ENCODE measurements at places on chromosomes 5 and 9.

DNA sequence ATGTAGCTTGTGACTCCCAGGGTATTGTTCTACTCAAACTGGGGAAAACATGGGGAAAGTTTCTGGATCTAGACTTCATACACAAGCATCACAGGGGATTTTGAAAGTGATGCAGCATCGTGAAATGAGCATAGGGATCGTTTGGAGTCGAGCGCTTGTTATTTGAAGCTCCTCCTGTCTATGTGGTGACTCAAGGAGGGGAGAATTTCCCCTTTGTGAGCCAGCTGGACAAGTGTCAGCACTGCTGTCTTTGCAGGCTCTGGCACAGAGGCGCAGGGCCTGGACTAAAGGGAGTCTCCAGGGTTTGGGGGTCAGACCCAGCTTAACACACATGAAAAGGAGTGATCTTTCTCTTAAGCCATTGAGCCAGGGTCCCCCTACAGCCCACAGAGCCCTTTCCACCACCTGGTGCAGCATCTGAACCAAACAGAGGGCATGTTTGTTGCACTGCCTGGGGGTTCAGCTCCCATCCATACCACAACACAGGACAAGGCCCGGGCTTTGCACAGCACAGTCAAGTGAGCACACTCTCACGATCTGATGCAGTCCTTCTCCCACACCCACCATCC is 51.0 kb downstream of the IRF1 start:
- H3K27ac ChIP-seq, result no peak overlapping the region
- H3K4me3 ChIP-seq, result no peak overlapping the region
- no peak for DNase-seq
- no peaks in the 10 kb centered on the region for H3K27me3 ChIP-seq

- H3K4me1 ChIP-seq, result no peaks in the 10 kb centered on the region
- DNase-seq, result no peak
- no peaks in the 10 kb centered on the region for H3K27me3 ChIP-seq
- no peak overlapping the region for H3K4me3 ChIP-seq
- H3K27ac ChIP-seq, result no peak overlapping the region
These were observed 138.9 kb downstream of the WDR41 start for GRCh38 chr5:77353251-77353650.

- no peak overlapping the region for H3K4me3 ChIP-seq
- H3K27me3 ChIP-seq, result no peaks in the 10 kb centered on the region
- no peaks in the 10 kb centered on the region for H3K4me1 ChIP-seq
- no peaks in the 10 kb centered on the region for H3K36me3 ChIP-seq
- DNase-seq, result no peak
These were observed 547.3 kb upstream of the C9orf72 start for GRCh38 chr9:28120626-28121025.

GRCh38 chr9:123445981-123446610 is 90.1 kb downstream of the CRB2 start:
- H3K27ac ChIP-seq, result no peak overlapping the region
- H3K27me3 ChIP-seq, result no peaks in the 10 kb centered on the region
- DNase-seq, result no peak

DNA sequence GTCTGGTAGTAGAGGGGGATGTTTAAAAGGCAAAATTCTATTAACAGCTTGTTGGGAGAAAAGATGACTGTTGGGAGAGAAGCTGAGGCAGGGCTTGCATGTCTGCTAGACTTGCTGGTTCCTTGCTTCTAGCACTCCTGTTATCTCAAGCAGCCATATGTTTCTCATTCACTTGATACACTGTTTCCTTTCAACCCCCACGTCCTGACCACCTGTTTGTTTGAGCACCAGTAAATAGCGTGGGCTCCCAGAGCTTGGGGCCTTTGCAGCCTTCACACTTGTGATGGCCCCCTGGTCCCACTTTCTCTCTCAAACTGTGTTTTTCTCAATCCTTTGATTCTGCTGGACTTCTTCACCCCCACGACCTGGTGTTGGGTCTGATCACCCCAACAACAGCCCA is 111.7 kb upstream of the TMEM161B start:
- no peak overlapping the region for H3K27ac ChIP-seq
- no peak for DNase-seq
- no peaks in the 10 kb centered on the region for H3K36me3 ChIP-seq
- no peaks in the 10 kb centered on the region for H3K4me1 ChIP-seq
- no peak overlapping the region for H3K4me3 ChIP-seq

- no peak overlapping the region for H3K27ac ChIP-seq
- peak; percentile 56 for DNase-seq
- no peaks in the 10 kb centered on the region for H3K36me3 ChIP-seq
- no peaks in the 10 kb centered on the region for H3K27me3 ChIP-seq
These were observed 12.8 kb upstream of the MTAP start for GRCh38 chr9:21789541-21790037.

DNA sequence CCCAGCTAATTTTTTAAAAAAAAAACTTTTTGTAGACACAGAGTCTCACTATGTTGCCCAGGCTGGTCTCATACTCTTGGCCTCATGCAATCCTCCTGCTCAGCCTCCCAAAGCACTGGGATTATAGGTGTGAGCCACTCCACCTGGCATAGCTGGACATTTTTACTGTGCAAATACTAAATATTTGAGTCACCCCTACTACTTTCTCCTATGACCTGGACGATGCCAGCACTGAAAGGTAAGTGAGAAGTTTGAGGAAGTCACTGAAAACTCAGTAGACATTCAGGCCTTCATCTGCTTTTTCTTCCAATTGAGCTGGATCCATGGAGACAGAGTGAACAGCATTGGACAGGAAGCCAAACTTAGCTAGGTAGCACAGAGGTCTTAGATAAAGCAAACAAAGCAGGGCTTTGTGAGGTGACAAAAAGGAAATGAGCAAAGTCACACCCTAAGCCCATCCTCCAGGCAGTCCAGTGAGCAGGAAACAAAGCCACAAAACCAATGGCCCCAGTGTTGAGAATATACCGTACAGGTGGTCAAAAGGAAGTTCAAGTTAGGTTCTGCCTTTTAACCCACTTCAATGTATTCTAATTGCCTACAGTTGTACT is 192.6 kb upstream of the RASA1 start:
- no peak overlapping the region for H3K27ac ChIP-seq
- peaks cover 16% of the 10 kb centered on the region for H3K4me1 ChIP-seq
- no peak for DNase-seq

DNA sequence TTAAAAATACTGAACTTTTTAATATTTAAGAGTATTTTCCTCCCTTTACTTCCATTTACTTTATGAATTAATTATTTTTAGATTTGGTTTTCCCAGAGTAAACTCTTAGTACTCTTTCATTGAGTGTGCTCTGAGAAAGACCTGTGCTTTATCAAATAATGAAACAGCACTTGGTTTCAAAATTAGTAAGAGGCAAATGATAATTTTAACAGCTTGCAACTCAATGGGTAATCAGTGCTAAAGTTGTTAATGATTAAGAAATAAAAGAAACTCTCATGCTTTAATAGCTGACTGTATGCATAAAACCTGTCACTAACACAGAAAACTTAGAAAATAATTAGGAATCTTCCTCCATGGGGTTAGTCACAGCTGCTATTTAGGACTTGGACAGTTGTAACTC is 244.4 kb downstream of the RFX3 start:
- no peak overlapping the region for H3K27ac ChIP-seq
- H3K27me3 ChIP-seq, result no peaks in the 10 kb centered on the region
- no peak overlapping the region for H3K4me3 ChIP-seq
- peaks cover 9% of the 10 kb centered on the region for H3K36me3 ChIP-seq

DNA sequence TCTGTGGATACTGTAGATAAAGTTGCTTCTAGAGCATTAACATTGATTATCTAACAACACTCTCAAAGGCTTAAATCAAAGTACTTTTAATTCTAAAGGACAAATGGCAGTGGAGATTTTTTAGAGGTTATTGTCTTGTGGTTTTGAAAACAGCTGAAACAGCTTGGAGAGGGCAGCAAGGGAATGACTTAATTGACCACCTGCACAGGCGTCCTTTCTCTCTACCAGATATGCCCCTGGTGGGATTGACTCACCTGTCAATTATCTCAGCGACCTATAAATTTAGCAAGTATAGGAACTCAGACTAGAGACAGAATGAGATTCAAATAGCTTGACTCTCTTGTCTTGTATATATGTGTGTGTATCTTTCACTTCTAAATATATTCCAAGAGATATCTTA is 13.5 kb downstream of the ARL14EPL start:
- no peak overlapping the region for H3K27ac ChIP-seq
- H3K4me1 ChIP-seq, result no peaks in the 10 kb centered on the region
- no peak for DNase-seq

DNA sequence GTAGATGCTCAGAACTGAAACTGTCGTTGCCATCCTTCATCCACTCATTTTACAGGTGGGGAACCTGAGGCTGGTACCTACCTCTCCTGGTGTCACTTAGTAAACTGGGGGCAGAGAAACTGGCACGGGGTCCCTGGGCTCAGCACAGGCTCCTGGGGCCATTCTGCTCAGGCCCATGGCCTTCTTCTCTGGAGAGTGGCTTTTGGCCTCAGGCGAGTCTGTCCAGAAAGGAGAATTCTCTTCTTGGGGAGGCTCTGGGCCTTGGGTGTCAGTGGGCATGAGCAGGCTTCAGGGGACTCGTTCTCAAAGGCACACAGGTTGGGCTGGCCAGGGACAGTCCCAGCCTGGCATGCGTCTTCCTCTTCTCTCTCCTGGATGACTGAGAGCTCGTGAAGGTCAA is 24.6 kb downstream of the COL5A1 start:
- no peak for DNase-seq
- H3K4me1 ChIP-seq, result no peaks in the 10 kb centered on the region
- H3K36me3 ChIP-seq, result no peaks in the 10 kb centered on the region
- no peaks in the 10 kb centered on the region for H3K27me3 ChIP-seq
- no peak overlapping the region for H3K4me3 ChIP-seq

DNA sequence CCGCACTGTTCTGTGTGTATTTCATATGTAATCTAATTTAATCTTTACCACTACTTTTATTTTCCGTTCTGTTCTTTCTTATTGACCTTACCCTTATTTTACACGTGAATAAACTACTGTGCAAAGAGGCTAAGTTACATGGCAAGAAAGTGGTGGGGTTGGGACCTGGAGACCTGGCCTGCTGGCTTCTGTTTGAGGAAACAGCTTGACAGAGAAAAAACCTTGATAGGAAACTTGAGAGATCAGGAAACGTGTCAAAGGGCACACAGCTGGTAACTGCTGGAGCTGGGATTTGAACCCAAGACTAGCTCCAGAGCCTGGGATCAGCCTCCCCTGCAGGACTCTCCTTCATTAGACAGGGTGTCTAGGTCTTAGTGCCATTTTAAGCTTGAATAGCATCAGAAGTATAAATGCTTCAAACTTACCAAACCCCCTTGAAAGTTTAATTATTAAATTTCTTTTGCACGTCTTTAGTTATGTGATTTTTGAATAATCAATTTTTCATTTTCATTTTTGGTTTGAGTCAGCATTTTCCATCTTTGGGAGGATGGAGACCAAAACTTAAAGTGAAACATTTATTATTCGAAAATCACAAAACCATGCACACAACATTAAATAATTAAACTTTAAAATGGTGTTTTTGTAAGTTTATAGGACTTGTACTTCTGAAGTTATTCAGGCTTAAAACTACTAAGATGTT is 129.5 kb downstream of the RGS3 start:
- no peak overlapping the region for H3K27ac ChIP-seq
- no peak for DNase-seq
- H3K4me1 ChIP-seq, result peaks cover 30% of the 10 kb centered on the region
- H3K36me3 ChIP-seq, result peaks cover 60% of the 10 kb centered on the region

DNA sequence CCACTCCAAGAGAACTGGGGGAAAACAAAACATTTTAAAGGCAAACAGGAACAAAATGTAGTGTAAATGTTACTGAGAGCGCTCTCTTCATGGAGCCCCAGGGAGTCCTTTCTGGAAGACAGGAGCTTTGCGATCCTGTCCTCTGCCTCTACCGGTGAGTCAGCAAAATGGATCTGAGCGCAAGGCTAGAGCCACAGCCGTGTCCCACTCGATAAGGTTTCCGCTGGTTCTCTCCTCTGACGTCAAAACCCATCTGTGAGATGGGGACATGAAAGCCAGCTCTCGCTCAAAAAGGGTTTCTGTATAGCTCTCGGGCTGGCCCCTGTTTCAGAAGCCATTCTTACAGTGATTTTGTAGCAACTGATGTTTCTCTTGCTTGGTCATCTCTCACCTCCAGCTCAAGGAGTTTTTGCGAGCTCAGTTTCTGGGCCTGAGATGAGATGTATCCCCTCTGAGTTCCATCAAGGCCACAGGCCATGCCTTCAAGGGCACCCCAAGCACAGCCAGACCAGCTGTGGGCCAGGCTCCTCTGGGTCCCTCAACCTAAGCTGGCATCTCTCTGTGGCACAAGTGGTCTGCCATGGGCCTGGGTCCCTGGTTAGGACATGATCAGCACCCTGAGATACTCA is 101.6 kb downstream of the FSTL4 start:
- H3K27me3 ChIP-seq, result no peaks in the 10 kb centered on the region
- H3K36me3 ChIP-seq, result no peaks in the 10 kb centered on the region
- H3K4me1 ChIP-seq, result no peaks in the 10 kb centered on the region
- no peak for DNase-seq

DNA sequence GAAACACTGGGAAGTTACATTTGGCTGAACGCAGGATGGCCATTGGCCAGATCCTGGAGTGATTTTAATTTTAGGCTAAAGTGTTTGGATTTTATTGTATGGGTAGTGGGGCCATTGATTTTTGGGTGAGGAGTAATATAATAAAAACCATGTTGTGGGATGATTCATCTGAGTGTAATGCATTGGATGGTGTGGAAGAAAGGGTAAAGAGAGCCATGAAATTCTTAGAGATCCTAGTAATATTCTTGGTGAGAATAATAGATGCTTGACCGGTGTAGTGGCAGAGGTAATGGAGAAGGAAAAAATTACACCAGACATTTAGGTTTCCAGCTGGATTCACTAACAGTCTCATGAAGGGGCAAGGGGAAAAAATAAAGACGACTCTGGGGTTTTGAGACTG is 158.1 kb downstream of the NPR3 start:
- no peak overlapping the region for H3K27ac ChIP-seq
- H3K36me3 ChIP-seq, result no peaks in the 10 kb centered on the region
- no peaks in the 10 kb centered on the region for H3K27me3 ChIP-seq
- no peak for DNase-seq
- no peaks in the 10 kb centered on the region for H3K4me1 ChIP-seq

- DNase-seq, result no peak
- H3K27ac ChIP-seq, result no peak overlapping the region
- H3K27me3 ChIP-seq, result no peaks in the 10 kb centered on the region
- no peak overlapping the region for H3K4me3 ChIP-seq
- no peaks in the 10 kb centered on the region for H3K36me3 ChIP-seq
- H3K4me1 ChIP-seq, result no peaks in the 10 kb centered on the region
These were observed 123.7 kb upstream of the NFIB start for GRCh38 chr9:14437354-14438231.

- no peaks in the 10 kb centered on the region for H3K36me3 ChIP-seq
- no peaks in the 10 kb centered on the region for H3K4me1 ChIP-seq
- H3K4me3 ChIP-seq, result no peak overlapping the region
- H3K27ac ChIP-seq, result no peak overlapping the region
- H3K27me3 ChIP-seq, result peaks cover 2% of the 10 kb centered on the region
These were observed 34.0 kb downstream of the RASGEF1C start for GRCh38 chr5:180175015-180175431.

- peaks cover 37% of the 10 kb centered on the region for H3K27me3 ChIP-seq
- H3K4me3 ChIP-seq, result no peak overlapping the region
- no peaks in the 10 kb centered on the region for H3K36me3 ChIP-seq
- no peak overlapping the region for H3K27ac ChIP-seq
- no peak for DNase-seq
- H3K4me1 ChIP-seq, result no peaks in the 10 kb centered on the region
These were observed 600.7 kb upstream of the SGCD start for GRCh38 chr5:155726267-155726666.

GRCh38 chr5:159951387-159951786 is 35.1 kb downstream of the ADRA1B start:
- H3K27ac ChIP-seq, result no peak overlapping the region
- no peaks in the 10 kb centered on the region for H3K27me3 ChIP-seq
- no peaks in the 10 kb centered on the region for H3K4me1 ChIP-seq
- DNase-seq, result no peak
- H3K36me3 ChIP-seq, result no peaks in the 10 kb centered on the region
- no peak overlapping the region for H3K4me3 ChIP-seq
